ENCODE measurements at places on chromosomes 12 and 14.
A peak's percentile ranks its signal among the peaks of the same experiment; 100 is the strongest.

- no peak for DNase-seq
These were observed 6.9 kb downstream of the C12orf56 start for GRCh38 chr12:64383675-64384074.

DNA sequence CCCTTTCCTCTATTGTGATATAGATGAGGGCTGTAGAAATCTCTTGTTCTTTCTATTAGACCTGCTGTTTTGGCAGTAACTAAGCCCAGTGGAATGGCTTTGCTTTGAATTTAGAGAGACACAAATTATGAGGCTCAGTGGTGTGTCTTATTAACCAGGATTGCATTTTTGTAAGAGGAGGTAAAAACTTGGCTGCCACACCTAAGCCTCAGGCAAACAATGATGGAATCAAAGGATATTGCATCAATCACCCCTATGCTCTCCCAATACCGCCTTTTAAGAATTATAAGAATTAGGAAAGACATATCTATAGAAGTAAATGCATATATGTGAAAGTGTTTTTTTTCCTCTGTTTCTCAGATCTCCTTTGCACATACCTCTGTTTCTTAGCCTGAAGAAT, 63.3 kb downstream of the ACSS3 start:
- no peak for DNase-seq

- DNase-seq, result no peak
These were observed 14.4 kb upstream of the CD27 start for GRCh38 chr12:6430124-6430989.

DNA sequence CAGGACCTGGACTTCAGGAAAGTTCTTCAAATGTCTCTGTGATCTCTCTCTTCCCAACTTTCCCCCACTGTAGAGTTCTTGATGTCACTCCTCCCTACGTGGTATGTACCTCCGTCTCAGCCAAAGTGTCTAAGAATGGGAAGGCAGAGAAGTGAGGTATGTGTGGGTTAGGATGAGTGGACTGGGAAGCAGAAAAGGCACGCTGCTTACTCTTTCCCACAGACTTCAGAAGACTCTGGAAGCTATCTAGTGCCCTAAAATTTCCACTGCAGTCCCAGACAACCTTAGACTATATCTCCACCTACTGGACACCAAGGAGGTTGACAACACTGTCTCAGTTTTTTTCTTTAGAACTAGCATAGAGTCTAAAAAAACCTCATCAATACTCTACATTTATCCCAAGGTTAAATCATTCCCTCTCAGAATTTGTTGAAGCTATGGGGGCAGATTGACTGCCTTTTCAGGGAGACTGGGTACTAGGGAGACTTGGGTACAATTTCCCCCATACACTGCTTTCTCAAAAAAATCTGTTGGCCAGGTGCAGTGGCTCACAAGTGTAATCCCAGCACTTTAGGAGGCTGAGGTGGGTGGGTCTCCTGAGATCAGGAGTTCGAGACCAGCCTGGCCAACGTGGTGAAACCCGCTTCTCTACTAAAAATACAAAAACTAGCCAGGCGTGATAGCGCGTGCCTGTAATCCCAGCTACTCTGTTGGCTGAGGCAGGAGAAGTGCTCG, 20.6 kb upstream of the ITGA5 start:
- peak; percentile 42 for DNase-seq

- DNase-seq, result no peak
These were observed 68.5 kb upstream of the CAPRIN2 start for GRCh38 chr12:30823156-30823699.

DNA sequence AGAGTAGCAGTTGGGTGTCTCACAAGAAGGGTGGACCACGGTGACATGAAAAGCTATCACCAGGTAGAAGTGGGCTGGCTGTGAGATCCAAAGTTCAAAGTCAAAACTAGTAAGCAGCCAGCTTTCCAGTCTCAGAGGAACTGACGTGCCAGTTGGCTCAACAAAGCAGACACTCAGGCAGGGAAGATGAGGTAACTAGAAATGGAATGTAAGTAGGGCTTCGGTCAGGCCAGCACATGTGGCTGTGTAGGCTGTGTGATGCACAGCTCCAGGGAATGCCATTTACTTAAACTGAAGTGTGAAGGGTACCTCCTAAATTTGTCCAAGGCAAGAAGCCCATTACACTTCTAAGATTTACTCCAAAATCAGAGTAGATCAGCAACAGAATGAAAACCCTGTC, 43.6 kb downstream of the PTPRR start:
- DNase-seq, result no peak

DNA sequence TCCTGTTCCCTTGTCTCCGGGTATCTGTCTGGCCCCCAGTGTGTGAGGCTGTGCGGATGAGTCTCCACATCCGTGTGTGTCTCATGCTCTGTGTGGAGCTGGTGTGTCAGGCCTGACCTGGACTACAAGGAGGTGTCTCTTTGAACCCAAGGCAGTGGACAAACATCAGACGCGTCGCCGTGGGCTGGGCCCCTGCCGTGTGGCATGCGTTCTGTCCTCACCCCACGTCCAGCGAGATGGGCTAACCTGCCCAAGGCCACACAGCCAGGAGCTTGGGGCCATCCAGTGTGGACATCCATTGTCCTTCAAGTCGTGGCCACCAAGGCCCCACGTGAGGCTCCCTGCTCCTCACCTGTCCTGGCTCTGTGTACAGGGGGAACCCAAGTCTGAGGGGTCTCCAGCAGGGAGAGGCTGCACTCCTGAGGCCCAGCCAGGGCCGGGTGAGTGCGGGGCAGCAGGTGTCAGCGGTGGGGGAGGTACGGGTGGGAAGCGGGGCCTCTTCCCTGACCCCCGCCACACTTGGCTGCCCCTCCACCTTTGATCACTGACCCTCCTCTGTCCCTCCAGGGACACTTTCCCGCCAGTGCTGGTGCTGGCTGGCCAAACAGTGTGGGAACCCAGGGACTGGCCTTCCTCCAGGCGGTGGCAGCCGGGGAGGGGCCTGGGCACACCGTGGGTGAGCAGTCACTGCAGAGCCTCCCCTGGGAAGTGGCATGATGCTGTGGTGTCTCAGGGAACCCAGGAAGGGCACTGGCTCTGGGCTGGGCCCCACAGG, 48.5 kb downstream of the CYP46A1 start:
- no peak for DNase-seq

DNA sequence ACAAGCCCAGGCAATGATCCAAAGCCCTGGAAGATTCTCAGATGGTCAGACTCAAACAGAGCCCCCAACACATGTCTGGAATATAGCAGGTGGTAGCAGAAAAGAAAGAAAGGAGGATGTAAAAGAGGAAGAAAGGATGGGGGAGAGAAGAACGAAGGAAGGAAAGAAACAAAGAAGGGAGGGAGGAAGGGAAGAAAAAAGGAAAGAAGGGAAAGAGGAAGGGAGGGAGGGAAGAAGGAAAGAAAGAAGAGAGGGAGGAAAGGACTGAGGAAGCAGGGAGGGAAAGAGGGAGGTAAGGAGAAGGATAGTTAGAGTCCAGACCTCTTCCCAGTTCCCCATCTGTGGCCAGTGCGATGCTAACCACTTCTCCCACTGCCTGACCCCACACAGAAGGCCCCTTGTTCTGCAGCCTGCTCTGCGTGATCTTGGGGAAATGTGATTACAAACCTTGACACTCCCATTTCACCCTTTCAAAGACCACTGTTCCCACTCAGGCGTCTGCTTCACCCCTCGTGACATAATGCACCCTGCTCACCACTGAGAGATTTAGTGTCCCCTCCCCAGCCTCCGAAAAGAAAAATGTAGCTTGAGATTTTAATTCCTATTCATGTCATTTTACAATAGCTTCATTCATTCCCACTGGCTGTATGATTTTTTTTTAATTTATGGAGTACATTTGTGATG, 357.9 kb downstream of the BCL11B start:
- no peak for DNase-seq

GRCh38 chr12:48414021-48414420, 58.3 kb upstream of the ANP32D start:
- DNase-seq, result no peak

GRCh38 chr14:22835505-22835904, 880 bp upstream of the MMP14 start:
- DNase-seq, result no peak

- DNase-seq, result no peak
These were observed 721 bp upstream of the CTSG start for GRCh38 chr14:24576771-24577170.

GRCh38 chr12:132711080-132711843, 620 bp downstream of the PGAM5 start:
- DNase-seq, result no peak

DNA sequence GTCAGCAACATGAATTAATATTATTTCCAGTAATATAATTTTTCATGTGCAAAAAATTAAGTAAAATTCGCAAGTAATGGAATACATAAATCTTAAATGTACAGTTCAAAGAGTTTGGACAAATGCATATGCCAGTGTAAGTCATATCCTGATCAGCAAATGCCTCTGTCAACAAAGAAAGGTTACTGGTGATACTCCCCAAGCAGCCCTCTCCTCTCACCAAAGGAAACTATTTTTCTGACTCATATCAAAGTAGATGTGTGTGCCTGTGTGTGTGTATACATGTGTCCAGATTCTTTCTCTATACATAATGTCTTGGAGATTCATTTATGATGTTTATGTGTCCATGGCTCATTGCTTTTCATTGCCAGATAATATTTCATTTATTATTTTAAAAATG, 1035.0 kb downstream of the SLC16A7 start:
- no peak for DNase-seq

GRCh38 chr14:68685419-68686204, 107.3 kb downstream of the ZFP36L1 start:
- DNase-seq, result peak; percentile 58

GRCh38 chr14:88937706-88938105, 113.3 kb downstream of the TTC8 start:
- DNase-seq, result no peak

DNA sequence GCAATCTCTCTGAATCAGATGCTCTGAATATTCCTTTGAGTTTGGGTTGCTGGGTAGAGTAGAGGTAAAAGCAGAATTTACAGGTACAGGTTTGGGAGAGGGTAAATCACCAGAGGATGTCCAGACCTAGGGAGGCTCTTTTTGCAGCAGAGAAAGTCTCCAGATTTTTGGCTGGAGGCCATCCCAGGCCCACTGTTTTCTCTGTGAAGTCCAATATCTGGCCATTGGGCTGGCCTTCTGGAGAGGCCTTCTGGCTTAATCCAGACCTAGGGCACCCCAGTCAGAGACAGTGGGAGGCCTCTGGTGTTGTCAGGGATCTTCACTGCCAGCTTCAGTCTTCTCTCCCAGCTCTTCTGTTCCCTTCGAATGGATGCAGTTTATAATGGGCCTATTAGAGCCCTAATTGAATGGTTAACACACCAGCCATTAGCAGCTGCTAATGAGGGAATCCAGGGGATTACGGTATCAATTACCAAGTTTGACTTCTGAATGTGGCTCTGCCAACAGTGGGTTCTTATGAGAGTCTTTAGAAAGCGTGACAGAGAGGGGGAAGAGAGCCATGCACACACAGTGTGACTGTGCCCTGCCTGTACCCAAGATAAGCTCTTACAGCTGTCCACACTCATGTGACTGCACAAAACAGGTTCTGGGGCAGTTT, 183.1 kb downstream of the EMP1 start:
- DNase-seq, result no peak

DNA sequence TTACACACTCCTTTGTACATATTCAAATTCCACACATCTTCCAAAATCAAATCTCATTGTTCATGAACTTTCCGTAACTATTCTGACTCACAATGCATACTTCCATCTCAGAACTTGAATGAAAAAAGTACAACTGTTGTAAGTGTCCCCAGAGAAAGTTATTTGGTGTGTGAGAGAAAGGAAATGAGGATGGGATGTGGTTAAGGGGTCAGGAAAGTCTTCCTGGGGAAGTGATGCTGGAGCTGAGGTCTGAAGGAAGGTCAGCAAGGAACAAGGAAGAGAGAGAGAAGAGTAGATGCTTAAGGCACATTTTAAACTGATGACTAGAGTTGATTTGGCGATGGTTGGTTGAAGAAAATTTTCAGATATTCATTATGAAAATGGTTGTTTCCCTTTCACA, 340.0 kb upstream of the STXBP6 start:
- no peak for DNase-seq

- DNase-seq, result no peak
These were observed 6.9 kb downstream of the GNPTAB start for GRCh38 chr12:101823891-101824290.

DNA sequence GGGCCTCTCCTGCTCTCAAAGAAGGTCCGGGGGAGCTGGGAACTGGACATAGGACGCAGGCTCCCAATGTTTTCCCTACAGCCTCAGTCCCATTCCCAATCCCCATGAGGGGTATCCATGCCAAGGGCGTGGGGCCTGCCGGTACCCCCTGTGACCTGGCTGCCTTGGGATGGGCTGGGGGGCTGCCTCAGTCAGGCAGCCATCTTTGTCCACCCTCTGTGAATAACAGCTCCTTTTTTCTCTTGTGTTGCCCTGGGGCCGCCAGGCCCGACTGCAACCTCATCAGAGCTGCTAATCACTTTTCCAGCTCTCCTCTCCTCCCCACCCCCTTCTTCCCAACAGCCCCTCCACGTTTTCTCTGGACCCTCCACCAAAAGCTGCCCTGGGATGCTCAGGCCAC, 11.2 kb downstream of the FIGNL2 start:
- DNase-seq, result no peak

- DNase-seq, result no peak
These were observed 21.5 kb downstream of the CFL2 start for GRCh38 chr14:34692898-34693227.

DNA sequence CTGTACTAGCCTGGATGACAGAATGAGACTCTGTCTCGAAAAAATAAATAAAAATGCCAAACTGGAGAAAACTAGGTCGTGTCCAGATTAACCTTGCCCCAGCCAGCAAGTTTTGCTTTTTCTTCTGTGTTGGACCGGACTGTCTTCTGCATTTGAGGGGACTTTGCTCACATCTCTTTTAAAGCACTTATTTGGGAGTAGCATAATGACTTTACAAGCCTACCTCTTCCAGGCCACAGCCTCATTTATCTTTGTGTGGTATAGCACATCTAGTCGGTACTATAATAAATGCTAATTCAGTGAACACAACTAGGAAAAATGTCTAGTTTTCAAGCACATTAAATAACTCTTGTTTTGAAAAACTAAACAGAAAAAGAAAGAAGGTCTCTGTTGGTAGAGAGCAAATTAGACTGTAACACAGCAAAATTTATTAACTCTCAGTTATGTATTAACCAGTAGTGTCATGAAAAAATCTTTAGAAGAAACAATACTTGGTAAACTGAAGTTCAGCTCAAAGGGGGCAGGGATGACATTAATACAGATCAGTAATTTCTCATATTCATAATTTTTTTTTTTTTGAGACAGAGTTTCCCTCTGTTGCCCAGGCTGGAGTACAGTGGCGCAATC, 52.0 kb downstream of the WDHD1 start:
- DNase-seq, result no peak

DNA sequence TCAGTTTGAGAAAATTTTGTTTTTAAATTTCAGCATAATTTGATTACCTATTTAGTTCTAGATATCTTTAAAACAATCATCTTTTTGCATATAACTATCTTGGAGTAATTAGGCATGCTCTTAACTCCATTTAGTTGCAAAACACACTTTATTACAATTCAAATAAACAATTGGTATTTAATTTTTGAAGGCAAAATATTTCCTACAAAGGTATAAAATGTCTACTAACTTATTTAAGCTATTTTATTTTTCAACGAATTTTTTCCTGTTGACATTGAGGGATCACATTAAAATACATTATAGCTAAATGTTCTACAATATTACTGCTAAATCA, 8.3 kb downstream of the FOXA1 start:
- no peak for DNase-seq

GRCh38 chr12:5511644-5512600, 80.0 kb downstream of the NTF3 start:
- DNase-seq, result no peak

GRCh38 chr12:11731042-11731357, 81.5 kb downstream of the ETV6 start:
- DNase-seq, result no peak
